Osteocyte (in vitro differentiated cells): ENCODE measurements at places on chromosomes 16 and 17.
A peak's percentile ranks its signal among the peaks of the same experiment; 100 is the strongest.

GRCh38 chr17:69575346-69575761 lies 160.9 kb downstream of the MAP2K6 start:
- no peak for DNase-seq
- H3K27ac ChIP-seq = peak overlapping the region; percentile 75
- peaks cover 17% of the 10 kb centered on the region for H3K27me3 ChIP-seq
- H3K4me3 ChIP-seq = no peak overlapping the region

GRCh38 chr16:84286578-84287240 lies 8.0 kb upstream of the WFDC1 start:
- peaks cover 55% of the 10 kb centered on the region for H3K27me3 ChIP-seq
- H3K36me3 ChIP-seq = no peaks in the 10 kb centered on the region
- no peak overlapping the region for H3K4me3 ChIP-seq
- peaks cover 30% of the 10 kb centered on the region for H3K4me1 ChIP-seq
- peak overlapping the region; percentile 33 for H3K27ac ChIP-seq

DNA sequence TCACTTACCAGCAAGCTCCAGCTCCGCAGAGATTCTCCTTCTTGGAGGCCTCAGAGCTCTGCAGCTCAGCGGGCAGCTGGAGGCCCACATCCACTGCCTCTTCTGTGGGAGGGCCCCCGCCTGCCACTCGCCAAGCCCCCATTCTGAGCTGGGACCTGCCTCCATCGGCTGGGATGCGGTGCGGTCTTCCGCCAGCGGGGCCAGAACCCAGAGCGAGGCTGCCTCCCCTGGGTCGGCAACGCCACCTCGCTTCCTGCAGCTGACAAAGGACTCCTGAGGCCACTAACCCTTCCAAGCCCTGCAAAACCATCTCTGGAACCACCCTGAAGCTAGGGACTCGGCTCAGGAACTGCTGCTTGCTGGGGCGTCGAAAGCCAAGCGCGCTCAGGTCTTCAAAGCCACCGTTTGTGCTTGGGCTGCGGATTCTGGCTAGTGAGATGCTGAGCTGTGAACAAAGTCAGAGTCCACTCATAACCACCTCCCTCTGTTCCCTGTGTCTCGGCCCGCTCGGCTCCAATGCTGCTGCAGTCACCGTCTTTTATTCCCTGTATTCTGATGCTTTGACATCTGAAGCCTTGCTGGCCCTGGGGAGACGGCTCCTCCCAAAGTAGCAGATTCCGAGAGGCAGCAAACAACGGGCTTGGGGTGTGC lies 174.3 kb downstream of the ENGASE start:
- H3K36me3 ChIP-seq = no peaks in the 10 kb centered on the region
- no peak overlapping the region for H3K27ac ChIP-seq
- peaks cover 21% of the 10 kb centered on the region for H3K27me3 ChIP-seq
- H3K4me3 ChIP-seq = no peak overlapping the region

GRCh38 chr16:23757116-23757515 lies 2.3 kb downstream of the CHP2 start:
- H3K4me3 ChIP-seq = no peak overlapping the region
- H3K27me3 ChIP-seq = no peaks in the 10 kb centered on the region
- H3K27ac ChIP-seq = no peak overlapping the region
- H3K4me1 ChIP-seq = no peaks in the 10 kb centered on the region

DNA sequence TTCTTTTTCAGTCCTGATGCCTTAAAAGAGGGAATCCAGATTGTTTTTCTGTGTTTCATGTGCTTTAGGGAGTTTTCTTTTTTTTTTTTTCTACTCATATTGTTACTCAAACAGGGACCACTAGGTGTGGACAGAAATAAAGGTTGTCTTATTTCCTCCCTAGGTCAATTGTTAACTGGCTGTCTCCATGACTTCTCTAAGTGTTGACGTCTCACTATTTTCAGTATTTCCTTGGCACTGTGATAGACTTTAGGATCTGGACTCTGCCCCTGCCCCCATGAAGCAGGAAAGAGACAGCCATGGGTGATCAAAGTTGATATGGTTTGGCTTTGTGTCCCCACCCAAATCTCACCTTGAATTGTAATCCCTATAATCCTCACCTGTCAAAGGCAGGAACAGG lies 73.7 kb downstream of the AKAP1 start:
- peaks cover 6% of the 10 kb centered on the region for H3K27me3 ChIP-seq
- no peak overlapping the region for H3K4me3 ChIP-seq
- no peaks in the 10 kb centered on the region for H3K36me3 ChIP-seq
- no peak overlapping the region for H3K27ac ChIP-seq
- DNase-seq = no peak

DNA sequence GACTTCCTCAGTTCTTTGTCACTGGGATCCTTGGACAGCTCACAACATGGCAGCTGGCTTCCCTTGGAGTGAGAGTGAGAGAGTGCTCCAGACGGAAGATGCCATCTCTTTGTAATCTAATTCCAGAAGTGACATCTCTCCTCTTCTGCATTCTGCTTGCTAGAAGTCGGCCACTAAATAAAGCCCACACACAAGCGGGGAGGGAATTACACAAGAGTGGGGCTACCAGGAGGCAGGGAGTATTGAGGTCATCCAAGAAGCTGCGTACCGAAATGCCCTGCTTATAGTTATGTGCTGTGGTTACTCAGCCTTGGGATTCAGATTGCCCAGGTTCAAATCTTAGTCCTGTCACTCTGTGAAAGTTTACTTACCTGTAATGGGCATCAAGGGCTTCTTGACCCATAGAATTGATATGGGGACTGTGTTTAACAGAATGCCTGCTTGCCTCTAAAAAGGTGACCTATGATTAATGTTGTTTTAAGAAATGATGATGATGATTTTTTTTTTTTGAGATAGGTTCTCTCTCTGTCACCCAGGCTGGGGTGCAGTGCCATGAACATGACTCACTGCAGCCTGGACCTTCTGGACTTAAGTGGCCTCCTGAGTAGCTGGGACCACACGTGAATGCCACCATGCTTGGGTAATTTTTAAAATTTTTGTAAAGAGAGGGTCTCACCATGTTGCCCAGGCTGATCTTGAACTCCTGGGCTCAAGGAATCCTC lies 120.9 kb upstream of the HS3ST2 start:
- no peak overlapping the region for H3K4me3 ChIP-seq
- no peaks in the 10 kb centered on the region for H3K4me1 ChIP-seq
- no peaks in the 10 kb centered on the region for H3K36me3 ChIP-seq

DNA sequence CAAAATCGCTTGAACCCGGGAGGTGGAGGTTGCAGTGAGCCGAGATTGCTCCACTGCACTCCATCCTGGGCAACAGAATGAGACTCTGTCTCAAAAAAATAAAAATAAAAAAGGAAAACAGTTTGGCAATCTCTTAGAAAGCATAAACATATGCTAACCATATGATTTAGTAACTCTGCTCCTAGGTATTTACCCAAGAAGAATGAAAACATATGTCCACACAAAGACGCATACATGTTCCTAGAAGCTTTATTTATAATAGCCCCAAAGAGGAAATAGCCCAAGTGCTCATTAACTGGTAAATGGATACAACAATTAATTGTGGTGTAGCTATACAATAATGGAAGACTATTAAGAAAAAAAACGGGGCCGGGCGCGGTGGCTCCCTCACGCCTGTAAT lies 18.5 kb upstream of the CDH1 start:
- H3K36me3 ChIP-seq = no peaks in the 10 kb centered on the region
- no peak overlapping the region for H3K27ac ChIP-seq
- no peaks in the 10 kb centered on the region for H3K27me3 ChIP-seq
- no peak for DNase-seq
- peaks cover 12% of the 10 kb centered on the region for H3K4me1 ChIP-seq

DNA sequence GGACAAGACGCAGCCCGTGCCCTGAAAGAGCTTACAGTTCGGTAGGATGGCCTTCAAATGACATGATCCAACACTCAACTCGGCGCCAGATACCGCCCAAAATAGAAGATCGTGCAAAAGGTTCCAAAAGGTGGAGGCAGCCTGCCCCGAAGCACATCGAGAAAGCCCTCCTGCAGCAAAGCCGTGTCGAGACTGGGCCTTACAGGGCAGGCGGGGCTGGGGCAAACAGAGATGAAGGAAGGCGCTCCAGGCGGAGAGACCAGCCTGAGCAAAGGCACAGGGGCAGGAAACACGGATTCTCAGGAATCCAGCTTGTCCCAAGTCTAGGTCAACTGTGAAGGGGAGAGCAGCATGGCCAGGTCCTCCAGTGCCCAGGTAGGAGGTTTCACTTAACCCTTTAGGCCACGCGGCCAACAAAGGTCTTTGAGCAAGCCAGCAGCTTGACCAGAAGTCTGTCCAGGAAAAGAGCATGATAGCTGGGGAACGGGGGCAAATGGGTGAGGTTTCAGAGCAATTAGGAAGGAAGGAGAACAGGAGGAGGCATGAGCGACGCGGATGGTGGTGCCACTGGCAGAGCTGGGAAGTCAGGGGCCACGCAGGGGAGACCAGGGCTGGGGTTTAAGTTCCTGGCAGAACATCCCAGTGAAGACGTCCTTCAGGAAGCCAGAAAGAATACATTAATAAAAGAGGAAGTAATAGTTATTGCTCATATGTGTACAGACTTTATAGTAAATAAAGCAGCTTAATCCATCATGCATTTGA lies 21.2 kb upstream of the EIF1 start:
- H3K4me1 ChIP-seq = peaks cover 14% of the 10 kb centered on the region
- DNase-seq = no peak
- no peak overlapping the region for H3K27ac ChIP-seq
- no peaks in the 10 kb centered on the region for H3K27me3 ChIP-seq
- H3K36me3 ChIP-seq = no peaks in the 10 kb centered on the region

GRCh38 chr16:75019586-75019985 lies 20.8 kb downstream of the ZNRF1 start:
- H3K4me1 ChIP-seq = peaks cover 41% of the 10 kb centered on the region
- H3K27me3 ChIP-seq = no peaks in the 10 kb centered on the region
- DNase-seq = no peak

DNA sequence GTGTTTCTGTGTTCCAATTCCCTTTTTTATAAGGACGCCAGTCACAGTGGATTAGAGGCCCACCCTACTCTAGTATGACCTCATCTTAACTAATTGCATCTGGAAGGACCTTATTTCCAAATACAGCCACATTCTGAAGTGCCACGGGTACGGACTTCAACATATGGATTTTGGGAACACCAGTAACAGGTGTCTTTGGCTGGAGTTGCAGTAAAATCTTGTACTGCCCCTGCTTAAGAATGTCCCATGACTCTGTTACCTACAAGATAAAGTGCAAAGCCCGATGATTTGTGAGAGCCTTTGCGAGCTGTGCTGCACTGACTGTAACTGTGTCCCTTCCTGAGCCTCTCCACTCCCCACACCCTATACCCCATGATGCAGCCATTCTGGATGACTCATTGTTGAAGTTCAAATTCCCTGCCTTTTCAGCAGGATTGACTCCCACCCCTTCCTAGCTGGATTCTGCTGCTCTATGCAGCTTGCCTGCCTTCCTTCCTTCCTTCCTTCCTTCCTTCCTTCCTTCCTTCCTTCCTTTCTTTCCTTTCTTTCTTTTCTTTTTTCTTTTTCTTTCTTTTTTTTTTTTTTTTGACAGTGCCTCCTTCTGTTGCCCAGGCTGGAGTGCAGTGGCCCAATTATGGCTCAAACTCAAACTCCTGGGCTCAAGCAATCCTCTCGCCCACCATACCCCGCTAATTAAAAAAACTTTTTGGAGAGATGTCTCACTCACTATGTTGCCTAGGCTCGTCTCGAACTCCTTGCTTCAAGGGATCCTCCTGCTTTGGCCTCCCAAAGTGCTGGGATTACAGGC lies 2.1 kb downstream of the HCRT start:
- no peak overlapping the region for H3K27ac ChIP-seq
- H3K36me3 ChIP-seq = no peaks in the 10 kb centered on the region
- H3K27me3 ChIP-seq = peaks cover 42% of the 10 kb centered on the region
